ENCODE measurements at places on chromosomes 4 and X.

- no peak for DNase-seq
Measured at GRCh38 chr4:73718375-73719373, 21.7 kb upstream of the CXCL8 start.

- DNase-seq, result no peak
Measured at GRCh38 chr4:172983014-172983413, 185.6 kb upstream of the GALNT7 start.

DNA sequence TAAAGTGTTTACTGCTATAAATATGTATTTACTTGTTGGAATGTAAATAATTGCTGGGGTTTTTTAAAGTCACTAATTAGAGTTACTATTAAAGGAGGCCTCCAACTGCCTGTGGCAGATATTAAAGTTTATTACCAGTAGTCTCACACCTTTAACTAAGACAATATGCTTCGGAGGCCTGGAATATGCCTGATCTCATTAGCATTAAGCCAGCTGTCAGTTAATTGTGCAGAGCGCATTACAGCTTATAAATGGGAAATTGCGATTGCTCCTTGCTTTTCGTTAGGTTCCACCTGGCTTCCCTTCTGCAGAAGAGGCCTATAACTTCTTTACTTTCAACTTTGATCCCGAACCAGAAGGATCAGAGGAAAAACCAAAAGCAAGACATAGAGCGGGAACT, 41.3 kb downstream of the CC2D2A start:
- no peak for DNase-seq

- DNase-seq, result no peak
Measured at GRCh38 chr4:47662975-47663374, 174.9 kb downstream of the CORIN start.

DNA sequence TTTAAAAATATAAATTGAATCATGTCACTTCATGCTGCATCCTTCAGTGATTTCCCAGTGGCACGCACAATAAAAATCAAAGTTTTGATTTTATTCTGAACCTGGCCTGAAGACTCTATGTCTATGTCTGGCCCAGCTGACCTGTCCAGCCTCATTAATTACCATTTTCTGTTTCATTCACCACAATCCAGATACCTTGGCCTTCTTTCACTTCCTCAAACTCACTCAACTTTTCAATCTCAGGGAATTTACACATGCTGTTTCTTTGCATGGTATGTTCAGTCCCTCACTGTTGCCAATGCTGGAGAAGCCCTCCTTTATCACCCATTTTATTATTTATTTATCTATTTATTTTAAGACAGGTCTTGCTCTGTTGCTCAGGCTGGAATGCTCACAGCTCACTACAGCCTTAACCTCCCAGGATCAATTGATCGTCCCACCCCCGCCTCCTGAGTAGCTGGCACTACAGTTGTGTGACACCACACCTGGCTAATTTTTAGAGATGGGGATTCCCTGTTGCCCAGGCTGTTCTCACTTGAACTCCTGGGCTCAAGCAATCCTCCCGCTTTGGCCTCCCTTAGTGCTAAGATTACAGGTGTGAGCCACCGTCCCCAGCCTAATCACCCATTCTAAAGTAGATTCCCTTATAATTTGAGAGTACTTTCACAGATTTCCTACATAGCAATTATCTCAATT, 43.1 kb downstream of the ZGRF1 start:
- no peak for DNase-seq

GRCh38 chr4:93722446-93722845, 106.1 kb upstream of the ATOH1 start:
- DNase-seq, result no peak

DNA sequence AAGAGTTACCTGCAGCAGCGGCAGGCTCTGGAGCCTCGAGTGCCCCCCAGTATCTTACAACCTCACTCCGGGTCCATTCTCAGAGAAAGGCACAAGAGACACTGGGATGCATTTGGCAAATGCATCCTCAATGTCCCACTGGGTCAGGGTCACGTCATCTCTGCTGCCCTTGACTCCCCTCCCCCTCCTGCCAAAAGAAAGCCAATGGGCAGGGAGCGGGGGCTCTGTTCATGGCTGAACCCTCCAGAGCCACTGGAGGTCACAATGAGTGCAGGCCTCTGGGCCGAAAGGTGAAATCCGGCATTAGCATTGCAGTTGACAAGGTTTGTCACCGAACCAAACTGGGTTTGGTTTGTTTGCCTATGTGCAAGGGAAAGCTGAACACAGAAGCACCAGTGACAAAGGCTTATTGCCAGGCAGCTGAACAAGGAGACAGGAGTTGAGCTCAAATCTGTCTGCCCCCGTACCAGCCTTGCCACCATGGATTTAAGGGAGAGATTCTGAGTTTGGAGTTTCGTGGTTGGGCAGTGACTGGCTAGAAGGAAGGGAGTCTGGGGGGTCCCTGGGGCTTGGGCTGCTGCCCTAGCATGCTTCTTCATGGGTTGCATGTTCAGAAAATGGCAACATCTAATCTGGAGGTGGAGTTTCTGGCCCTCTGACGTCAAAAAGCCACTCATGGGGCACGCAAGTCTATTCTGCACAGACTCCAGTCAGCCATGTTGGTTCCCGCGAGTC, 64.3 kb downstream of the HTRA3 start:
- no peak for DNase-seq

- DNase-seq, result no peak
Measured at GRCh38 chr4:112448306-112449132, 67.5 kb downstream of the NEUROG2 start.

- peak; percentile 82 for DNase-seq
Measured at GRCh38 chr4:26076000-26076587, 162.1 kb downstream of the SMIM20 start.

DNA sequence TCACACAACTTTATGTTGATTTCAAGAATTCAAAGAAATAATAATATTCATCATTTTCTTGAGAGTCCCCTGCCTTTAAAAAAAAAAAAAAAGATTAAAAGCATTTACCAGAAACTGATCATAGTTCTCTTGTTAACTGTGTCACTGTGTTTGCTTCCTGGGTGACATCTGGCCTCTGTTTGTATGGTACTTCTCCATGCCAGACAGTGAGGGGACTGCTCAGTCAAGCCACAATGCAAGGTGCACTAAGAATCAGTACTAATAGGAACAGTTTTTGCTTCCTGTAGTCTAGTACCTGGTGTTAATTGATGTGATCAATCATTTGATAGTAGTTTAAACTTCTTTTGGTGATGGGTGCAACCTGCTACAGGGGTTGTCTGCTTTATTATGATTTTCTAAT, 77.5 kb downstream of the PHOX2B start:
- no peak for DNase-seq

GRCh38 chr4:173958445-173958844, 325.0 kb downstream of the FBXO8 start:
- DNase-seq, result no peak

GRCh38 chrX:108090491-108091263, 665 bp downstream of the PSMD10 start:
- DNase-seq, result no peak

DNA sequence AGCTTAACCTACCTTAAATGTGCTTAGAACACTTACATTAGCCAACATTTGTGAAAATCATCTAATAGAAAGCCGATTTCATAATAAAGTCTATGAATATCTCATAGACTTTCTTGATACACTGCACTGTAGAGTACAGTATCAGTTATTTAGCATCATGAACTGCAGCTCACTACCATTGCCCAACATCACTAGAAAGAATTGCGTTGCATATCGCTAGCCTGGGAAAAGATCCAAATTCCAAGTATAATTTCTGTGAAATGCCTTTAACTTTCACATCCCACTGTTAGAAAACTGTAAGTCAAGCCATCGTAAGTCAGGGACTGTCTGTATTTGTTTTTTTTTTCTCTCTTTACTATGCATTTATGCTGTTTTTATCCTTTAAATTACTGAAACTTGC, 918.6 kb upstream of the PABPC4L start:
- DNase-seq, result no peak

DNA sequence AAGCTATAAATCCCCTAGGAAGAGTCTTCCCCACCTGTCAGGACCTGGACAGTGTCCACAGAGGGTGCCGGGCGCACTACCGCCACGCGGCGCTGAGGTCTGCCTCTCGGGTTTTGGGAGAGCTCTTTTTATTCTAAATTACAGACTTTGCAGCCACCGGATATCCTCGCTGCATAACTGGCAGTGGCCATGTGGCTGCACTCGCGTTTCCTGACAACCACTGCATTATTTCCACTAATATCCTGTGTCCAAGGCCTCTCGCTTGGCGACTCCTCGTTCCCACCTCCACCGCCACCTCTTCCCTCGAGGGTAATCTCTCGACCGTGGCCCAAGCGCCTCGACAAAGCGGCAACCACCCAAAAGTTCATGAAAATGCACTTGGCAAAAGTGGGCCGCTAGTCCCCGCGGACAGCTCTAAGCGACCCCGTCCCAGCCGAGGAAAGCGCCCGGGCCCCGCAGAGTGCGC, 512 bp upstream of the TMEM131L start:
- peak; percentile 77 for DNase-seq

DNA sequence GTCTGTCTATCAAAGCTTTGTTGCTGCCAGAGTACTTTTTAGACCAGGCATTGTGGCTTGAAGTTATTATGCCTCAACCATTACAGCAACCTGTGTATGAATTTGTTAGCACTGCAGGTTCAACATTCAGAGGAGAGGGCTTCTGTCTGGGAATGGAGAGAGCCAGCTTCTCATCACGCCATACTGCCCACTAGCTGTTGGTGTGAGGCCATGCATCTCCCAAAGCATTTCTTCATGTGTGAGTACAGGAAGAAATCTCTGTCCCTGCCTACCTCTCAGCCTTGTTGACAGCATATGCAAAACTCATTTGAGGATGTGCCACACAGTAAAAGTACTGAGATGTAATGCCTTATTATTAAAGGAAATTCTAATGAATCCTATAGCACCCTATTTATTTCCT, 76.9 kb upstream of the PPARGC1A start:
- DNase-seq, result no peak

- DNase-seq, result peak; percentile 62
Measured at GRCh38 chr4:121951521-121952110, at the start of gene TRPC3. Gene TRPC3, minus strand, starts transcription at chr4:121952060. Its CDS starts 380 bp downstream, at chr4:121951680.
